Caudate nucleus (tissue), 63 donors: ENCODE measurements at places on chromosomes 1 and 21.

GRCh38 chr1:46021046-46021996 is 111.1 kb downstream of the PIK3R3 start:
- DNase-seq = no peak

DNA sequence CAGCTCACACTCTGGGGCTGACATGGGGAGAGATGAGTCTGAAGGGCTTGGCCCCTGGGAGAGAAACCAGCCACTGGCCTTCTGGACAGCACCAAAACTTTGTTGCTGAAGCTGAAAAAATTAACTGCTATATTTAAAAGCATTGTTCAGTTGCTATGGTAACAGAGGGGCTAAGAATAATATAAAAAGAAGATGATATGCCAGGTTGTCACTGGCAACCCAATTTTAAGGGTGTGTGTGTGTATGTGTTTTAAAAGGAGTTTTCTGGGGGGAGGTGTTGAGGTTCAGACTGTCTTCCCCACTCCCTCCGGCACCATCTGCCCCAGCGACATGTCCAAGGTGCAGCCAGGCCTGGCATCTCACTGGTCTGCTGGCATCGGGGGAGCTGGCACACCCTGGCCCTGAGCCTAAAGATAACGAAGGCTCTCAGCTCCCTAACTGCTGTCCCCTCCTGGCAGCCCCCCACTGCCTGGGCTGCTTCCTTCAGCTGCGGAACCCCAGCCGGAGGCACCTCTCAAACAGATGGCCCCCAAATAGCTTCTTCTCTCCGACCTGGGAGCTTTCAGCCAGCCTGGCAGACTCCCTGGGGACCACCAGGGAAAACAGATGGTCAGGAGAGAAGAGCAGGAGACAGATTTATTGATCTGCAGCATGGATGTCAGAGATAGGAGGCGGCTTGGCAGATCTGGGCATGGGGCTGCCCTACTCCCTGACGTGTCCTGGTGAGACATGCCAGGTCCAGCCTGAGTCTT is 203.9 kb downstream of the HIVEP3 start:
- DNase-seq = no peak

DNA sequence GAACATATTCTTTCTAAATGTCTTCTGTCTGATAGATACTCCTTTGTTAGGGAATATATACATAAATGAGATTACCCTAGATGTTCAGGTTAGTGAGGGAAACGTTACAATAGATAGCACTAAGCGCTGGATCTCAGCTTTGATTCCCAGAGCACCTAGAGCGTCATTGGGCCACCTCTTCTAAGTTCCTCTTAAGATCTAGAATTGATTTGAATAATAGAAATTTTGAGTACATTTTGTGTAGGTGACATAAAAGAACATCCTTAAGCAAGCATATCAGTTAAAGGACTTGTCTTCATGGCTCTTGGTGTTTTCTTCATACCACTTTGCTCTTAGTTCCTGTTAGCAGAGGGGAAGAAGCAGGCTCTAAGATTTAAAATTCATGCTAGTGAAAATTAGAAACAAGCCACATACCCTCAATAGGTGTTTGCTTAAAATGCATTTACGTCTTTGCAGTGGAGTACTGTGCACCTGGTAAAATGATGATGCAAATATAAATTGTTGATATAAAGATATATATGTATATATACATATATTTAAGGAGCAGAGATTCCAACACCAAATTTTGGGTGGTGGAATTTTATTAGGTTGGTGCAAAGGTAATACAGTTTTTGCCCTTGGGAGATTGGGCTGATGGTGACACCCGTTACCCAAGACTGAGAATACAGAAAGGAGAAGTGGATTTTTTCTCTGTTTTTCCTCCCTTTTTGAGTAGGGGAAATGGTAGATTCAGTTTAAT is 47.1 kb downstream of the DYRK1A start:
- DNase-seq = no peak

- DNase-seq = no peak
Measured at GRCh38 chr1:37146071-37146470, 111.8 kb upstream of the GRIK3 start.

- no peak for DNase-seq
Measured at GRCh38 chr21:42503711-42504110, 7.7 kb upstream of the RSPH1 start.

DNA sequence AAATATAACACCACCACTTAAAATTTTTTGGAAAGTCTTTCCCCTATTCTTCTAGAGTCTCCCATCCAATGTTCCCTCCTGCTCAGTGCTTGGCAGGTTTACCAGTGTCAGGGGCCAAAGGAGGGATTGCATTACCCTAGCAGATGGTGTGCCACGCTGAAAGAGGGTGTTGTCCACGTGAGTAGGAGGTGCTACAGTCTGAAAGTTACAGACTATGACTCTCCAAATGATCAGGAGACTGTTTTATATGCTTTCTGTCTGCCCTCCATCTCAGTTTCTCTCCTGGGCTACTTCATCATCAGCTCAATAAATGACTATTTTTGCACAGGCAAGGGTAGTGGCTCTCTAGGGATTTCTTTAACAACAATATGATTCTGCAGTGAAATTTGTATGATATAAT is 31.3 kb upstream of the ANGPTL7 start:
- DNase-seq = no peak

DNA sequence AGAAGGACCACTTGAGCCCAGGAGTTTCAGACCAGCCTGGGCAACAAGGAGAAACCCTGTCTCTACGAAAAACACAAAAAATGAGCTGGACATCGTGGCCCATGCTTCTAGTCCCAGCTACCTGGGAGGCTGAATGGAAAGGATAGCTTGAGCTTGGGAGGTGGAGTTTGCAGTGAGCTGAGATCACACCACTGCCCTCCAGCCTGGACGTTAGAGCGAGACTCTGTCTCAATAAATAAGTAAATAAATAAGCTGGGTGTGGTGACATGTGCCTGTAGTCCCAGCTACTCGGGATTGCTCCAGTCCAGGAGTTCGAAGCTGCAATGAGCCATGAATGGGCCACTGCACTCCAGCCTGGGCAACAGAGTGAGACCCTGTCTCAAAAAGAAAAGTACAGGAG is 3.6 kb downstream of the AKR1A1 start:
- no peak for DNase-seq

DNA sequence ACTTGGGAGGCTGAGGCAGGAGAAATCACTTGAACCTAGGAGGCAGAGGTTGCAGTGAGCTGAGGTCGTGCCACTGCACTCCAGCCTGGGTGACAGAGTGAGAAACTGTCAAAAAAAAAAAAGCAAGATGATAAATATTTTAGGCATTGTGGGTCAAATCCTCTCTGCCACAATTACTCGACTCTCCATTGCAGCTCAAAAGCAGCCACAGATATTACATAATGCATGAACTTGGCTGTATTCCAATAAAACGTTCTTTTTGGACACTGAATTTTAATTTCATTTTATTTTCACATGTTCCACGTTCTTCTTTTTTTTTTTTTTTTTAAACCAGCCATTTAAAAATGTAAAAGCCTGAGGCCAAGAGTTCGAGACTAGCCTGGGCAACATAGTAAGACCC is 69.4 kb downstream of the TCP10L start:
- no peak for DNase-seq

- DNase-seq = no peak
Measured at GRCh38 chr1:221405146-221405545, 336.7 kb downstream of the DUSP10 start.

DNA sequence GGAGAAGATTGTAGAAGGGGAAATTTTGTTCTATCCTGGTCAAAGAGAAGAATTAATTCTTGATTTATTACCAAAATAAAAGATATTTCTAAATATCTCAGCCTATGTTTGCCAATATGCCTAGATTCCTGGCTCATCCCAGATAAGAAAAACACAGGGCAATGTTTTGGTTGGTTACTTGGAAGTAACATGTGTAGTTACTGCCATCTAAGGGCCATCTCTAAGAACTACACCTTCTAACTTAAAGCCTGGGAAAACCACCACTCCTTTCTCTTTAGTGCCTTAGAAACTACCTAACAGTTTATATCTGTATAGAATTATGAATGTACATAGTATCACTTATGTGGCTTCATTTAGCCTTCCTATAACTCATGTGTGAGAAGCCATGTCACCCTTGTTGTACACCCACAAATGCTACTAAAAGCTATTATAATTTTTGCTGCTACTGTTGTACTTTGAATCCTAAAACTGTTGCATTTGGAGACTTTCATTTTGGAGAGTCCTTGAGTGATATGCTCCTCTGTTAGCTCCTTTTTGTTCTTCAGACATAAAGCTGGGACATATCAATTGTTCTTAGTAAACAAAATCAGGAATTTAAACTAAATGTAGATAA is 4.5 kb downstream of the AIM2 start:
- DNase-seq = no peak

- DNase-seq = no peak
Measured at GRCh38 chr1:48676822-48677221, 99.9 kb downstream of the BEND5 start.

DNA sequence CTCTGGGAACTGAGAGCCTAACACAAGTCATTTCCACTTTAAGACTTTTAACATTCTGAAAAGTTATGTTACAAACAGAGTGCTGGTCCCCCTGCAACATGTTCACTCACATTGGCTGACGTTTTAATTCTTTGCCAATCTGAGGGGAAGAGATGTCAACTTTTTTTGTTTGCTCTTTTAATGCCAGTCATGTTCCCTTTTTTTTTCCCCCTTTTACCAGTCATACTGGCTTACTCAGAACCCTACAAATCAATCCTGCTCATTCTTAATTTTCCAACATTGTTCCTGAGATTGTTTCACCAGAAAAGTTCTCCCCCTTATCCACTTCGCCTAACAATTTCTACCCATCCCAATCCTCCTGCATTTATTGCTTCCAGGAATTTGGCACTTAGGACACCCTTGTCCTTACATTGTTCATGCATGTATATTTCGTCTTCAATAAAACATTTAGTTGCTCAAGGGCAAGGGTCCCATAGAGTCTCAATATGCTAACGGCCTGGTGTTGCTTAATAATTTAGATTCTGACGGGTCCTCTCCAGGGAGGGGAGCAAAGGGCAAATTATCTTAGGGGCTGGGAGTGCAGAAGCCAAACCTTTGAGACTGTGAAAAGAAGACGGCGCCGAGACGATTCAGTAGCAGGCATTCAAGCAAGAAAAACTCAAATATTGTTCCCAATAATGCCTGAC is 624 bp upstream of the CR1L start:
- no peak for DNase-seq

- no peak for DNase-seq
Measured at GRCh38 chr1:161238039-161238473, at the start of gene NR1I3. NR1I3 (minus strand) TSS chr1:161238203; CDS start chr1:161236565, 1,638 bp downstream.

DNA sequence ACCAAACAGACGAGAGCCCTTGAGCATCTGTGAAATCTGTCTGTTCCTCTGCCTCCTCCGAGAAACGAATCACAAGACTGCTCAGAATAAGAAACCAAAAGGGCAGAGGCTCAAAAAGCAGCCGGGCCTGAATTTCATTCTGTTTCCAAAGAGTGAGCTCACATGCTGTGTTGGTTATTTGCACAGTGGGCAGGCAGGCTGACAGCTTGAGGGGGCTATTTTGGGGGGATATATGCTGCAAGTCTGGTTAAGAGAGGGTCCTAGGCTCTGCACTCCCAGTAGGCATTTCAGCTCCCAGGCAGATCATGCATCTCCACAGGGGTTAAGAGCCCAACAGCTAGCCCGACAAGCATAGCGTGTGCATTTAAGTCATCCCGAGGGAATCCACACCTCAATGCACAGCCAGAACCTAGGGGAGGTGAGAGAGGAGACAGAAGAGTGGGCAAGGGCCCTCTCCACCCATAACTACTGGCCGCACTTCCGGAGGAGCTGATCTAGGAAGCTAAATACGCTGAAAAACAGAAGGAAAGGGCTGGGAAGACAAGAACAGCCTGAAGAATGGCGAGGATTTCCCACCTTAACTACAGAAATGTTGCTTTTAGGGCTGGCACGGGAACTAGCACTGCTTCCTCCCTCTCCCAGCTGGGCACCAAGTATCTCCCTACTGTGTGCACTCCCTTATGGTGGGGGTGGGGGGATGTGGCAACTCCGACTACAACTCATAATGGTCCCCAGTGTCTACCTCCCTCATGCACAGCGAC is 3.7 kb downstream of the PGBD5 start:
- DNase-seq = no peak

DNA sequence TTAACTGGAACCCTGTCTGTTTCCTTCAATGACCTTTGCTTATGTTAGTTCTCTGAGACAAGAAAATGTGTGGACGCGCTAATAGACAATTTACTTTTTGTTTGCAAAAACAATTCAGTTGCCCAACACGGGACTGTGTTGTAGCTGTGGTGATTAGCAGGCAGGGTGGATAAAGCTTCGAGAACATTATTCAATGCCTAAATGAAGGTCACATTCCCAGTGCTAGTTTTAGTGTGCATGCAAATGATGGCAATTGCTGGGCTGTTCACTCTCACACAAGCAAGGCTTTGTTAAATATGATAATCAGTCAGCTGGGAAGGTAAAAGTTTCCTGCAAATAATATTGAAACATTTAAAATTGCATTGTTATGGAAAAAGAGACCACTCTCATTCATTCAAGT is 188.4 kb downstream of the BACH1 start:
- no peak for DNase-seq

- DNase-seq = no peak
Measured at GRCh38 chr1:38533772-38534472, 325.6 kb downstream of the RRAGC start.

- DNase-seq = no peak
Measured at GRCh38 chr1:82152356-82153271, 351.9 kb downstream of the ADGRL2 start.
